Muscle of arm (tissue), 14 donors: ENCODE measurements at places on chromosomes 12 and 14. TPM values are rescaled to one million over a fixed set of nuclear protein-coding genes. Genes with fewer than 3 reads are reported as not detected.

The RNASE3 gene
- polyA plus RNA-seq = not detected

The DERA gene
- polyA plus RNA-seq = 31.5 TPM

The TPH2 gene
- polyA plus RNA-seq = not detected

The RTL1 gene
- polyA plus RNA-seq = 34.7 TPM

The TMTC3 gene
- 20.2 TPM for polyA plus RNA-seq

The GPRC5D gene
- not detected for polyA plus RNA-seq

The ANG gene
- 2.6 TPM for polyA plus RNA-seq

The KRT7 gene
- polyA plus RNA-seq = 3.3 TPM

The ASB8 gene
- 67.2 TPM for polyA plus RNA-seq

The KCNA1 gene
- polyA plus RNA-seq = 0.28 TPM

The CCDC197 gene
- polyA plus RNA-seq = not detected

The SLC4A8 gene
- polyA plus RNA-seq = 0.47 TPM

The PTPN6 gene
- 4.7 TPM for polyA plus RNA-seq

The SMCO2 gene
- polyA plus RNA-seq = not detected

The DCN gene
- polyA plus RNA-seq = 2,121 TPM

The RASSF8 gene
- 27.6 TPM for polyA plus RNA-seq

The TCL1B gene
- not detected for polyA plus RNA-seq

The ADCY6 gene
- polyA plus RNA-seq = 35.5 TPM

The NUDT14 gene
- polyA plus RNA-seq = 16.7 TPM

The RASSF3 gene
- polyA plus RNA-seq = 28.2 TPM

The KRT6B gene
- polyA plus RNA-seq = not detected

The NOVA1 gene
- 24.5 TPM for polyA plus RNA-seq

The RFLNA gene
- 4.3 TPM for polyA plus RNA-seq

The CLEC7A gene
- polyA plus RNA-seq = 1.2 TPM
